GM12878 (cell line): ENCODE measurements at places on chromosomes 4 and X. TPM values are rescaled to one million over a fixed set of nuclear protein-coding genes. Genes with fewer than 3 reads are reported as not detected.

DNA sequence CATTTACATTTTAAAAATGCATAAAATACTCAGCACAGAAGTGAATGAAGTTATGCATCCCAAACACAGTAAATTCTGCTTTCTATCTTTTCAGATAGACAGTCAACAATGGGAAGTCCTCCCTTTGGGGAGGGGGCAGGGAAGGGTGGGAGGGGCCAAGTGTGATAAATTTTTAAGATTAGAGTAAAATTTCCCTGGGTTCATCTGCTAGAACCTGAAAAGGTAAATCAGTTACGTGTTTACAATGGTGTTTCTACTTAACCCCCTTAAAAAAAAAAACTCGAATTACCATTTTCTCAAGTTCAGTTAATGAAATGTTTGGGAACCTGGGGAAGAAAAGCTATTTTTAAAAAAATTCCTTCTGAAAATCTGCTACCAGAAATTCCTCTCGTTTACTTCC, 9.1 kb downstream of the PITX2 start:
- H3K36me3 ChIP-seq: no peaks in the 10 kb centered on the region
- H3K4me3 ChIP-seq: no peak overlapping the region
- no peak overlapping the region for H3K27ac ChIP-seq
- no peak for DNase-seq

DNA sequence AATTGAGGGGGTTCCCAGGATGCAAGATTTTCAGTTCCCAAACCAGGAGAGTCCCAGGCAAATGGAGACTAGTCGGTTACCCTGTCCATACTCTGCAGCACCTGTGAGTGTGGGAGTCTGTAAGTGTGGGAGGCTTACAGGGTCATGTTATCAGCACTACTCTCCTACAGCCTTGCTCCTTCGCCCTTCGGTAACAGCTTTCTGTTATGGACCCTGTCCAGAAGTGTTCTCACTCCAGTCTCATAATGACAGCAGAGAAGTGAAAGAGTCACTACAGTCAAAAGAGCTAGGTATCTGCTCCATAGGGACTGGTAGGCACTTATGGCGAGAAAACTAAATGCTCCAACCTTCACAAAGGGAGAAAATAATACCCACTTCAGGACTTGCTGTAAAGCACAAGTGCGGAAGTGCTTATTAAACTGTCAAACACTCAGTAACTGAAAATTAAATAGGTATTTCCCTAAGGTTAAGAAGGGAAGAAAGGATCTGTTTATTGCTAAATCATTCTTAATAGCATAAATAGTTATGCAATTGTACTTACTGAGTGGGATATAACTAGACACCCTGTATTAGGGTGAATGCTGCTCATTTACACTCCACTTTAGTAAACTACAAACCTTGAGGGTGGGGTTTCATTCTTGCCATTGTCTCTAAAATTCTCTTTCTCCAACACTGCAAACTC, 2.7 kb upstream of the ADH7 start:
- H3K27ac ChIP-seq: no peak overlapping the region
- H3K4me3 ChIP-seq: no peak overlapping the region
- DNase-seq: no peak
- H3K27me3 ChIP-seq: no peaks in the 10 kb centered on the region
- H3K4me1 ChIP-seq: no peaks in the 10 kb centered on the region
- H3K36me3 ChIP-seq: no peaks in the 10 kb centered on the region

MCF2 gene
- 0.07 and 0.19 TPM in 2 replicates for polyA plus RNA-seq

DNA sequence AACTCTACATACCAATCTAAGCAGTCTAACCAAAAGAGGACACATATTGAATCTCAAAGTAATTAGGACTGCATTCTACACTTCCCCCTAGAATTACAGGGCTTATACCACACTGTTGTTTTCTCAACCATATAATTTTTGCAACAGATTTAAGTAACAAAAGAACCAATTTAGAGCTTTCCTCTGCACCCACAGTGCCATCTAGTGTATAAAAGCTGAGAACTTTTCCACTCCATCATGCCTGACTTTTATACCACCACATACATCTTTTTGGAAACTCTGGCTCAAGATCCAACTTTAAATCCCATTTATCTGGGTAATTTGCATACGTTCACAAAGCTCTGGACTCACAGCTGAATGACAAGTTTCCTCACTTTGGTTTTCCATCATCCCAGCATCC, 99.5 kb downstream of the EFHC2 start:
- H3K36me3 ChIP-seq: no peaks in the 10 kb centered on the region
- peaks cover 3% of the 10 kb centered on the region; the same call in 1 of the 2 replicates for H3K27me3 ChIP-seq
- no peak for DNase-seq
- H3K27ac ChIP-seq: no peak overlapping the region

MMRN1 gene
- 0.26 and 0.71 TPM in 2 replicates for polyA plus RNA-seq

RTL5 gene
- 0.08 TPM in 1 of 2 replicates, not detected in the other for polyA plus RNA-seq
